Stimulated activated CD4-positive, alpha-beta T cell treated with anti-CD3 and anti-CD28 coated beads, Interleukin-2, amount 100 ng/mL, for 4 hours (primary cell): ENCODE measurements at places on chromosomes 4 and X.

DNA sequence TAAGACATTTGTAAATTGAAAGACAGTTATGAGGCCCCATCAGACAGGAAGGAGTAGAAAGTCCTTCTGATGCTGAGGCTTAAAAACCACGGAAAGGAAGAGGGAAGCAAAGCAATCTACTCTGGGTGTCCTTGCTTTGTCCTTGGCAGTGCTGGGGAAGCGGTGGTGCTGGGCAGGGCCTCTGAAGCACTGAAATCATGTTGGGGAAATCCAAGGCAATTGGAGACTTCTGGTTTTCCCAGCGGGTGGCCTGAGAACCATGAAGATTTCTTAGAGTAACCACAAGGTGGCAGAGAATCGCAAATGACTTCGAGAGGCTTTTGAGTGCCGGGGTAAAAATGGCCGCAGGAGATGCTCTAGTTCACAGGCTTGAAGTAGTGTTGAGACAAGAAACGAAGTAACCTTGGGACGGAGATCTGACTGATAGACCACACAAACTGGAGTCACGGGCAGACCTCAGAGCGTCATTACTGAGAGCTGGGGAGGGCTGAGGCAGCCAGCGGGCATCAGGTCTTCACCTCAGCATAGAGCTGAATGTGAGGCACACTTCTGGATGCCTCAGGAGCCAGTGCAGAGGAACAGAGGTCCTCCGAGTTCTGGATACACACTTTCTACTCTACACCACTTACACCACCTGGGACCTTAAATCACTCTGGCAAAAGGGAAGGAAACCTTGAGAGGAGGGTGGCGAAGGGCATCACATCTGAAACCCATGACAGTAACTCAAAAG is 130.7 kb upstream of the GPRIN3 start:
- DNase-seq = peak; percentile 26

- DNase-seq = no peak
Measured at GRCh38 chrX:39862963-39863362, 234.8 kb downstream of the BCOR start.

DNA sequence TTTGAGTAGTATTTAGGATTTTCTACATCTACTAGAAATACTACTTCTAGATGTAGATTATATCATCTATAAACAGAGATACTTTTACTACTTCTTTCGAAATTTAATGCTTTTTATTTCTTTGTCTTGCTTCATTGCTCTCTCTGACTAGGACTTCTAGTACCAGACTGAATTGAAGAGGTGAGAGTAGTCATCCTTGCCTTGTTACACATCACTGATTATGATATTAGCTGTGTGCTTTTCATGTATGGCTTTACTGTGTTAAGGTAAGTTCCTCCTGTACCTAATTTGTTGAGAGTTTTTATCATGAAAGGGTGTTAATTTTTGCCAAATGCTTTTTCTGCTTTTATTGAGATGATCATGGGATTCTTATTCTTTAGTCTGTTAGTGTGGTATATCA is 19.6 kb upstream of the IL2 start:
- DNase-seq = no peak

DNA sequence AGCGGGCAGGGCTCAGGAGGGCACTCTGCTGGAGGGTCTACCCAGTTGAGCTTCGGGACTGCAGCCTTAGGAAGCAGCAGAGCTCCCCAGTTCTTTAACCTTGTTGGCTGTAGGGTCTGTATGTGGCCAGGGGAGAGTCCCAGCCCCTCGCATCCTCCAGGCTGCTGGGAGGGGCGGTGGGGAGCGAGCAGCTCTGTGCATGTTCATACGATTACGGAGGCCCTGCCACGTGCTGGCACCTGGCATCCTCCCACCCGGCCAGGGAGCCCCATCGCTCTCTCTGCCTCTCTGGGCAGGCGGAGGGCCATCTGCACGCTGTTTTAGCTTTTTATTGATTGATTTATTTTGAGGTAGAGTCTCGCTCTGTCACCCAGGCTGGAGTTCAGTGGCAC is 21.2 kb downstream of the NSG1 start:
- DNase-seq = no peak

DNA sequence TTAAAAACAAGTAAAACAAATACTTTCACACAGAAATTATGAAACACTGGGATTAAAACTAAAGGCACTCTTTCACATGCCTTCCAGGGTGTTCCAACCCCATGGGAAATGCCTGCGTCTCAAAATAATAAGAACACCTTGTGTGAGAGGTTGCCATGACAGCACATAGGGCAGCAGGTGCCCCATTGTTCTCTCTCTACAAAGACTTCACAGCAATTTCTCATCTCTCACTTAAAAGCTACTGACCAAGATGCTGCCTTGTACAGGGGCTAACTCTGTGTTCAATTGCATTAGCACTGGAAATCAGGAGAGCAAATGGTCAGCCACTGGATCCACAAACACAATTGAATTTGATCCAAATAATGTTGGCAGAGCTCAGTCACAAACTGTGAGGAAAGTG is 102.5 kb upstream of the GALNTL6 start:
- DNase-seq = no peak

- DNase-seq = no peak
Measured at GRCh38 chr4:188781655-188782054, 642.4 kb downstream of the TRIML1 start.

DNA sequence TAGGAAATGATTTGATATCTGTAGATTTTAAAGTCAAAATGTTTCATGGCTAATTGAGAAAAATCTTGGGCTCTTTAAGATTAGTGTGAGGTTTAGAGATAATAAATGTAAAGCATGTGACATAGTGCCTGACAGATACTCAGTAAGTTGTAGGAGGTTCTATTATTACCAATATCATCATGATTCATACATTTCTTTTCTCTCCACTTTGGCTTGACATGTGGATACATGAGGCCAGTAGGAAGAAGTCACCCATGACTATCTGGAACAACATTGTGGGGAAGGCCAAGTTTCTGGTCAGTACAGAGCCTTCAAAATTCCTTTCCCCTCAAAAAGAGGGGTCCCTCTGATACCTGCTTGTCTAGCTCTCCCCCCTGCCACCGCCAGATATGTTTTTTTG is 91.2 kb upstream of the SORBS2 start:
- no peak for DNase-seq

GRCh38 chr4:128718768-128719167 is 90.7 kb upstream of the JADE1 start:
- no peak for DNase-seq

- DNase-seq = no peak
Measured at GRCh38 chr4:76590798-76591281, 155.8 kb downstream of the SHROOM3 start.

DNA sequence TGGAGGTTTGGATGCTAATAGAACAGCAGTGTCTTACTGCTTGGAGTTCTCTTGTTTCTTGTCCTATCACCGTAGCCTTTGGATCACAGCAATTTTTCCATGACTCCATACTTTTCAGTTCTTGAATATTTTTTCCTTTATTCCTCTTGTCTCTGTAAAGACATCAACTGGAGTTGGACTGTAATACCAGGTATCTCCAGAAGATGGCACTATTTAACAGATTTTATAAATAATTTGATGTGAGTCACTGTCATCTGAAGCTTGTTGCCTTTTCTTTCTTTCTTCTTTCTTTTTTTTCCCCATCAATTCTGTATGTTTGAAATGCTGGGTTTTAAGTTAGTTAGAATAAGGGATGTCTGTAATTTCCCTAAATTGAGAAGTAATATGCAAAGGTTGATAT is 24.1 kb downstream of the HPRT1 start:
- DNase-seq = no peak

GRCh38 chrX:9628779-9629493 is 136.7 kb downstream of the GPR143 start:
- DNase-seq = no peak

DNA sequence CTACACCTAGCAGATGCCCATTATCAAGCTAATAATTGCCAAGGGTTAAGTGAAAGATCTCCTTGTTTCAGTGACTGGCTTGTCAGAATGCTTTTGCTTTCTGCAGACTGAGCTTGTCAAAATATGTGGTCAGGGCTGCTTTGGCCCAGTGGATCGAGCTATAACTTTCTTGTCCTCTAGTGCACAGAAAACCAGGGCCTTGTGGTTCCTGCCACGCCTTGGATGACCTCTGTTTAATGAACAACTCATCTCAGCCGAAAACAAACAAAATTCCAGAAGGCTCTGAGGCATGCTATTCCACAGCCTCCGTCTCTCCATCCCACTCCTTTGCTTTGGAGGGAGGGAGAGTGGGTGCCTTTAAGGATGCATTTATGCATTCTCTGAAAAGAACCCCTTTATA is 11.3 kb downstream of the EVC start:
- no peak for DNase-seq

- no peak for DNase-seq
Measured at GRCh38 chr4:24067367-24068193, 177.7 kb upstream of the PPARGC1A start.

DNA sequence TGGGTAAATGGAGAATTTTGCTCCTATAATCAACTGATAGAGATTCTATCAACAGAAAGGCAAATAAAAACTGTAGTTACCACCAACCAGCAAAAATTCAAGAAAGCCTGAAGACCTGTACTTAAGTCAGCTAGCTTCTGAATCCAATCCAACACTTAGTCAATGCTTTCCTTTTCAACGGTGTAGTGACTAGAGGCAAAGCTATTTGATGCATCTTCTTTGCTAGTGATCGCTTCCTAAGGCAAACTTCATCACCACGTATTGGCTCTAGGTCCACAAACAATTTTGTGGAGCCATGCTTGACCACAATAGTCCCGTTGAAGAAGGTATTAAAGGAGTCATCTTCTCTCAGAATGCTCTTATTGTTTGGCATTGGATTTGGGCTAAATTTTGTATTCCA is 25.0 kb upstream of the UBA6 start:
- no peak for DNase-seq

GRCh38 chrX:42102586-42103282 is 179.4 kb upstream of the CASK start:
- DNase-seq = no peak

DNA sequence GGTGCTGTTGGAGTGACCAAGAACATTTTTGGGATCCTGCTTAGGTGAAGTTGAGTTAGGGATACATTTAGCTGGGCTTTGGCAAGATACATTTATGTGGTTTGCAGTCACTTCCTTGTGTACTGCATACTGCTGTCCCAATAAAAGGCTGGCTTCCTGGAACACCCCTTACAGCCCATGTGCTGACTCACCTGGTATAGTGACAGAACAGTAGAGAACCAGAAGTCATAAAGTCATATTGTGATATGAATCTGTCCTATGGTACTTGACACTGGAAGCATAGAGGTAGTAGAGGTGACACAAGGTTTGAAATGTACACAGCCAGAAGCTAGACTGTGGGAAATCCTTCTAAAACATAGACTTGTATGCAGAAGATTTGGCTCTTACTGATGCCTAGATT is 55.3 kb upstream of the SLC25A43 start:
- no peak for DNase-seq

- DNase-seq = no peak
Measured at GRCh38 chr4:72987741-72988729, 81.5 kb downstream of the COX18 start.

GRCh38 chr4:1451752-1452122 is 45.5 kb upstream of the NKX1-1 start:
- no peak for DNase-seq

GRCh38 chr4:7362862-7363430 is 71.8 kb downstream of the PSAPL1 start:
- no peak for DNase-seq

- no peak for DNase-seq
Measured at GRCh38 chr4:138007572-138007971, 234.6 kb downstream of the SLC7A11 start.

DNA sequence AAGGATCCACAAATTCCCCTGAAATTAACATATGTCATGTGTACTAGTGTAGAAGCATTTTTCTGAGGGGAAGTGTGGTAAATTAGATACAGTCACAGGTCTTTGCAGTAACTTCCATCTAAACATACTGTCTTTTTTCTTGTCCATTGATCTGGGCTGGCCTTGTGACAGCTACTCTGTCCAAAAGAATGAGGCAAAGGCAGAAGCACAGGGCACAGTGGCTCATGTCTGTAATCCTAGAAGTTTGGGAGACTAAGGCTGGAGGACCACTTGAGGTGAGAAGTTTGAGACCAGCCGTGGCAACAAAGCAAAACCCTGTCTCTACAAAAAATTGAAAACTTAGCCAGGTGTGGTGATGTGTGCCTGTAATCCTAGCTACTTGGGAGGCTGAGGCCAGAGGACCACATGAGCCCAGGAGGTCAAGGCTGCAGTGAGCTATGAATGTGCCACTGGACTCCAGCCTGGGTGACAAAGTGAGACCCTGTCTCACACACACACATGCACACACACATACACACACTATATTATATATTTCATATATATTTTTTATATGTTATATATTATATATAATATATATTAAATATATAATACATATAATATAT is 47.6 kb downstream of the HAND2 start:
- no peak for DNase-seq

GRCh38 chr4:22488106-22488505 is 27.8 kb downstream of the ADGRA3 start:
- no peak for DNase-seq

DNA sequence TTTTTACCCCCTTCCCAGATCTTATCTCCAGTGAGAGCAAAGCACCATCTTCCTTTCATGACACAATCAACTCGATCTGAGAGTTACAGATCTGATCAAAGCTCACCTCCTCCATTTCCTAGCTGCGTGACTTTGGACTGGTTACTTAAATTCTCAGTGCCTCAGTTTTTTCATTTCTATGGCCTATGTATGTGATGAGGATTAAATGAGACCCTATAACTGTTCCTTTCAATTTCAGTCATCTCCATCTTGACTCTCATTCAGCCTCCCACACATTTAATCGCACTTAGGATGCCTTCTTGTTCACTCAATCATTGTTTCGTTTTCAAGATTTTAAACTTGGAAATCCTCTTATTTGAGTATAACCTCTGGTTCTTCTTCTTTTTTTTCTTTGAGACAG is 20.1 kb upstream of the CXCR3 start:
- no peak for DNase-seq

DNA sequence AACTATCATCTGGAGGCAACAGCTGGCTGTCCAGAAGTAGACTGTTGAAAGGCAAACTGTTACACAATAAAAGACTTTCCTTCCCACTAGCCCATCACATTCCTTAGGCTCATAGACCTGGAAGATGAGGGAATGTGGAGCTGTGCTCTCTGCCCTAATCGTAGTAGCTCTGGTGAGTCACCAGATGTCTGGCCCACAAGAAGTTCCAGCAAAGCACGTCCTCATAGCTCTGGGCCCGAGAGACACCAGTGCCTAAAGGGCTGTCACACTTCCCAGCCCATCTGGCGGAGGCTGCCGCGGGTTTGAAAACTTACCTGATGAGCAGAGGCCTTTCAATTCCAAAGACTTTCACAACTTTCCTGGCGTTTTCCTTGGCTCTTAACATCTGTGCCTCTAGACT is 81.7 kb upstream of the STOX2 start:
- DNase-seq = no peak

GRCh38 chrX:154738011-154738738 is 12.7 kb downstream of the GAB3 start:
- DNase-seq = no peak

DNA sequence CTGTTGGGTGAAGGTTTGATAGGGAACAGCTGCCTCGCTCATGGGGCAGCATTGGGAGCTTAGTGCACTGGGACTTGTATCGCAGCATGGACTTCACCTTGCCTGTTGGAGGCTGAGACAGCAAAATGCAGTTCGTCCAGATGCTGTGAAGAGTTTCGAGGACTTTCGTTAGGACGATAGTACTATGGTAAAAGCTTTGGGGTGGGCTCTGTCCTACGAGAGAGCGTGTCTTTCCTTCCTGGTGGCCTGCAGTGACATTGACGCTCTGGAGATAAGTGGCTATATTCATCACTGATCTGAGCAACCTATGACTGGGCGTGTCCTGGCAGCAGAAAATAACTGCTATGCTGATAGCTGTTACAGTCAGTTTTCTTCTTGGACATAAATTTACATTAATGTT is 44.8 kb downstream of the ARHGAP10 start:
- DNase-seq = no peak

GRCh38 chrX:72105436-72105835 is 26.3 kb downstream of the RTL5 start:
- DNase-seq = no peak
